ENCODE measurements at places on chromosomes 2 and 18.

DNA sequence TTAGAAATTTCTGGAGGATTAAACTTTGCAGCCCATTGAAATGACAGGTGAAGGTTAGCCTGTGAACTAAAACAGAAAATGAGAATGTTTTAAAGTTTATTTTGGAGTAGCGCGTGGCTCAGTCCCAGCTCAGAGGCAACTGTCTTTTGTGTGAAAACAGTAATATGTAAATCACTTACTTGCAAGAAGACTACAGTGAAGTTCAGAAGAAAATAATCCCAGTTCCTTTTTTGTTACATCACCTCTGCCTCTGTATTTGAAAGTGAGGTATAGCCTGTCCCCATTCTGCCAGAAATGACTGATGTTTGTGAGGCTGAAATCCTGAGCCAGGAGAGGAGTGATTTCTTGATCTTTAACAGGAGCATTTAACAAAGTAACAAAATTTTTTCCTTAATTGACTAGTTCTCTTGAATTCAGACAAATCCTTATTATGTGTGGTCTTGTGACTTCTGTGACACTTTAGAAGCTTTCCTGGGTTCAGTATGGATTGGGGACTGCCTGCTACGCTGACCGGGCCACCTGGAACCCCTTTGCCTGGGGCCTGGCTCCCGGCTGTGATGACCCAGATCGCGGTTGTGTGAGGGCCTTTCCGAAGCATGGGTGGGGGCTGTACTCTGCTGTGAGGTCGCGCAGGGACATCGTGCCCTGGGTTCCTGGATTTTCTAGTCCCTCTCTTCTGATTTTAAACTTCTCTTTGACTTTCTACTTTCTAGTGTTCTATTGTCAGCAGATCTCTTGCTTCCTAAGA, 24.3 kb downstream of the TRAPPC12 start:
- H3K4me3 ChIP-seq, result no peak overlapping the region
- DNase-seq, result no peak
- no peak overlapping the region for H3K27ac ChIP-seq

DNA sequence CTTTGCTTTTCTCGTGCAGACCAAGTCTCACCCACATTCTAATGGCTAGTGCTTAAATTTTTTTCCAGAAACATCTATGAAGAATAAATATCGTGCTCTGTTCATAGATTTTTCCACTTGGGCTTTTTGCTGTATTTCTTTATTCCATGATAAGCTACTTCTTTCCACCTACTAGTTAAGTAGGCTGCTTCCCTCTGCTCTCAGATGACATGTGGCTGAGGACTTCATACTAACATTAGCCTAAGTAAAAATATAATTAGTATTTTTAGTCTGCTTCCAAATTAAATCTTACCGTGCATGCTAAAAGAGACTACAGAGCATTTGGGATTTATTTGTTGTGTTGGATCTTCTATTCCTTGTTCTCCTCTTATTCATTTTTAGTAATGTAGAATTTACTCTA, 102.4 kb downstream of the SH3RF3 start:
- DNase-seq, result no peak
- no peak overlapping the region for H3K27ac ChIP-seq
- no peaks in the 10 kb centered on the region for H3K27me3 ChIP-seq
- no peaks in the 10 kb centered on the region for H3K36me3 ChIP-seq

DNA sequence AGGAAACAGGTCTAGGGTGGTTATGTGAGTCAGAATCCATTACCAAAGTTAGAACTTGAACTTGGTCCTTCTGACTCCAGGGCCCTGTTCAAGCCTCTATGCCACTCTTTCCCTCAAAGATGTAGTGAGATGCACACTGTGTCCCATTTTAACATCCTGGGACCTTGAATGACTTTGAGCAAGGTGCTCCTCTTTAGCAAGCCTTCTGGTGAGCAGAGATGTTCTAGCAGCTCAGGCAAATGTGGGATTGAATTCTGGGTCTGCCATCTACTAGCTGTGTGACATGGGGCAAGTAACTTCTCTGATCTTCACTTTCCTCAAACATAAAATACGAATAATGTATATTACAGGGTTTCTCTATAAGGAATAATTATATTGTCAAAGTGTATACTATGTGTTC, 294.0 kb upstream of the CXCR4 start:
- no peaks in the 10 kb centered on the region for H3K27me3 ChIP-seq
- no peak overlapping the region for H3K27ac ChIP-seq
- H3K4me1 ChIP-seq, result no peaks in the 10 kb centered on the region

- H3K4me3 ChIP-seq, result no peak overlapping the region
- no peaks in the 10 kb centered on the region for H3K27me3 ChIP-seq
- H3K27ac ChIP-seq, result no peak overlapping the region
- DNase-seq, result no peak
- H3K36me3 ChIP-seq, result no peaks in the 10 kb centered on the region
- no peaks in the 10 kb centered on the region for H3K4me1 ChIP-seq
Observed at GRCh38 chr18:6940451-6940850, 177.1 kb downstream of the LAMA1 start.

All from tibial artery (tissue), 4 donors.